ENCODE measurements at places on chromosomes 5 and 9. TPM values are rescaled to one million over a fixed set of nuclear protein-coding genes. Genes with fewer than 3 reads are reported as not detected.

KCTD16 gene
- 4.3 TPM for total RNA-seq

DNA sequence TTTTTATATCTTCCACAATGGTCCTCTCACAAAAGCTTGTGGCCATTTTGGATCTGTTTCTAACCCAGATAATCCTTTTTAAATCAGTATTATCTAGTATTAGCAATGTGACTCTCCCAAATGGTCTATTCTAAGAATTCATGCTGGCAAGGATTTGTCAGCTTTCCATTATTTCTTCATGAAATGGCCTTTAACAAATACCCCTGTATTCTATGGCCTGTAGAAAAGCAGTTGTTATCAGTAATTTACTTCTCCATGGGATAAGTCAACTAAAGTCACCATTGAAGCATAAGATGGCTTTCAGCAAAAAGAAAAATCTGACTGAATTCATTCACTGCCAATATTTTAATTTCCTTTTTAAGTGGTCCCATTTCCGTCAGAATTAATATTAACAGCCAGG lies 346.4 kb upstream of the FAM174A start:
- DNase-seq, result no peak

DNA sequence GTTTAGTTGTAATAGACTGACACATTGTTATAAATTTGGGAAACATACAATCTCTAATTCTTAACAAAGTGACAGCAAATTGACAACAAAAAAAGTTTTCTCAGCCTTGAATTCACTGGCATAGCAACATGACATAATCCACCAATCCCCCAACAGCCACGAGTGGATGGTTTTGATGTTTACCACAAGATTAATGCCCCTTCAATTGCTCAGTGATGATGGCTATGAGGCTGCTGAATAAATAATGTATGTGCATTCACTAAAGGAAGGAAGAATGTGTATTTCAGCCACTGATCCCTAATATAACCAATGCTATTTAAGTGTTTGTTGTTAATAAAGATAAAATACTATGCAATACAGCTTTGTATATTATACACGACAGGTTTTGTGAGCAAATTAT lies 743.6 kb upstream of the DMAC1 start:
- DNase-seq, result no peak

GRCh38 chr5:87393331-87393730 lies 19.4 kb downstream of the CCNH start:
- DNase-seq, result no peak

DNA sequence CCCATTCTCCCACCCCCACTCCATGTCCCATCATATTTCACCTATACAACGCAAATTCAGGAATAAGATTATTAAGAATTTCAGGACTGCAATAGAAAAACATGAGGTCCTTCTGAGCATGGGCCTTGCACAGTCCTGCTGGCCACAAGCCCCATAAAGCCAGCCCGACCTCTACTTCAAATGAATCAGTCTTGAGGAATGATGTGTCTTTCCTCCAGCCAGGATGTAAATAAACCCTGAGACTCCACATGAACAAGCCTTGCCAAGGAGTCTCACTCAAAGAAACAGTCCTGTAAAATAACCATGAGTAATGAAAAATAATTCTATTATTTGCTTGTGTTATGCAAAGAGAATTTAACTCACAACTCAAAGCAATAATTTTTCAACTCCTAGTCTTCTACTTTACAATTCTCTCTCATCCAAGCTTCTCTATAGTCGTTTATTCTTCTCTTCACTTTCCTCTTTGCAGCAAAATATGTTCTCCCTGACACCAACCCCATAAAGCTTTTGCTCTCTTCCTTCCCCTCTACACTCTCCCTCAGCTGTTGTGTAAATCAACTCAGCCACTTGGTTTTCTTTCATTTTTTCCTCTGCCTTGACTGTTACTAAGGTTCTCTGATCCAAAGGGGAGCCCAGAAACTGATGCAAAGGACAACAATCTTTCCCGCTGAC lies 140.1 kb upstream of the MOCS2 start:
- no peak for DNase-seq

- no peak for DNase-seq
Measured at GRCh38 chr5:105581988-105582690, 2019.5 kb upstream of the NUDT12 start.

DNA sequence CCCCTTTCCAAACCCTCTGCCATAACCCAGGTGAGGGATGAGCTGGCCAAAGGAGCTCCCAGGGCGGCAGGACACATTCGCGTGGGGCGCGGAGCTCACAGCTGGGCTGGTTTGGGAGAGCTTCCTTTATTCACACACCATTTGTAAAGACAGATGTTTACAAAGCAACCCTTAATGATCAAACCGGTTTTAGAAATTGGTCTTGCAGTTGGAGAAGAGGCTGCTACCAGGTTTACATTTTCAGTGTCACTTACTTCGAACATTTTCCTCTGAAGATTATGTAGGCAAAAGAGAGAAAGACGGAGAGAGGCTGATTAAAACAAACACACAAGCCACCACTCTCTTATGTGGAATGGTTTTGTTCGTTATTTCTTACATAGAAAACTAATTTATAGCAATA lies 648.7 kb downstream of the IRX1 start:
- DNase-seq, result no peak

DNA sequence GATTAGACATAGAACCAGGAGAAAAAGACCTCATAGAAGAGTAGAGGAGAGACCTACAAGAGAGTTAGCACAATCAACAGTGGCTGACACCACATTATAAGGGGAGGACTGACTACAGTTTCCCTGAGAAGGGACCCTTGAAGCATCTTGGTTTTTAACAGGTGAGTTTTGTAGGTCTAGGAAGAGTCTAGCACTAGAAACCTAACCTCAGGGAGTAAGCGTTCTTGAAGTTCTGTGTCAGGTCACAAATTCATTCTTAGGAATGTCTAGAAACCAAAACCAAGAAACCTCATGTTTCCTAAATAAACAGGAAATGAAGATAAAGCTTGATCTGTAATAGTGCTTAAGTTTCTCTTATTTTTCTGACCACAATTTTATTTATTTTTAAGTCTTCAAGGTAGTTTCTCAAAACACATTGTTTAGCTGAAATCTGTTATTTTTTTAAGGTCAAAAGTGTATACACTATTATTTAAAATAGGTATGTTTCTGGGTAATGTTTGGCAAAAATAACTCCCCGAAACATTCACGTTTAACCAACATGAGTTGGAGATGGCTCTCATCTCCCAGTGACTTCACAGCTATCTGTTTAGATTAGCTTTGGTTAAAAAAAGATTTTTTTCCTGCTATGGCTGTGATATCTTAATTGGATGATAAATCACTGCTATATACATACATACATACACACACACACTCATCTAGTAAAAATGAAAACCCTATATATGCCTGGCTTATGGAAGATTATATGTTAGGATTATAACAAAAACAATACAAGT lies 37.1 kb downstream of the MAP3K1 start:
- no peak for DNase-seq

DNA sequence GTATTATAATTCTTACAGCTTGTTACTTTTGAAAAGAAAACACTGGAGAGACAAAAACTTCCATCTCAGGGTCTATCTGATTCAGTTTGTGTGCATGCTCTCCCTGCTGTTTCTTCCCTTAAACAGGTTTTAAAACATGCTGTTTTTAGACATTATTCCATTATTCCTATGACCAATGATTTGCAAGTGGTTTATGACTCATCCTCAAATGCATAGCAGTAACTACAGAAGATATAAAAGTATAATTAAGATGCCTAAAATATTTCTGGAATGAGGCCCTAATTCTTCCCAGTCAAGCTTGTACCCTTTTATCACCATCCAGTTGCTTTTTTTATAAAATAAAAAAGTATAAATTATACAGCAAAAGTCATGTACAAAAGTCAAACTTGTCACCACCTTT lies 3.7 kb downstream of the DTWD2 start:
- no peak for DNase-seq

GRCh38 chr5:36889264-36889663 lies 12.7 kb downstream of the NIPBL start:
- no peak for DNase-seq

DNA sequence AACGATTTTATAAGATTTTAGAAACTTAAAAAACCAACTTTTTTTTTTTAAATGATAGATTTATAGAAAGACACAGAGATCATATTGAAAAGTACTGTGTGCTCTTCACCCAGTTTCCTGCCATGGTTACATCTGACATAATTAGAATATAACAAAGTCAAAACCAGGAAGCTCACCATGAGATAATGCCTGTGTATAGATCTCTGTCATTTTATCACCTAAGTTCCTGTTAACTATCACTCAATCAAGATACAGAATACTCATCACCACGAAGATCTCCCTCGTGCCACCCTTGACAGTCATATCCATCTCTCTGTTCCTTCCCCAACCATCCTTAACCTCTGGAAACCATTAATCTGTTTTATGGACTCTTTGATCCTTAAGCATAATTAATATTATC lies 39.1 kb downstream of the POC5 start:
- DNase-seq, result no peak

ZBTB43 gene
- total RNA-seq, result 7.6 TPM

DNA sequence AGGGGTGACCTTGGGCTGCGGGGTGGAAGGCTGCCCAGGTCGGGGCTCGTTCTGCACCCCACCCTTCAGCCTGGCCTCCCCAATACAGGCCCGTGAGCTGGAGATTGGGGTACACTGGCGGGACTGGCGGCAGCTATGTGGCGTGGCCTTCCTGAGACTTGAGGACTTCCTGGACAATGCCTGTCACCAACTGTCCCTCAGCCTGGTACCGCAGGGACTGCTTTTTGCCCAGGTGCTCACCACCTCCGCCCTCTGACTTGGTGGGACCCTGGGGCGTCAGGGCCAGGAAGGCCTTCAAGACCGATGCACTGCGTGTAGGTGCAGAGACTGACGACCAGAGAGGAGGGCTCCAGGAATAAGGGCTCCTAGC lies 10.5 kb downstream of the ZDHHC12 start:
- no peak for DNase-seq

DNA sequence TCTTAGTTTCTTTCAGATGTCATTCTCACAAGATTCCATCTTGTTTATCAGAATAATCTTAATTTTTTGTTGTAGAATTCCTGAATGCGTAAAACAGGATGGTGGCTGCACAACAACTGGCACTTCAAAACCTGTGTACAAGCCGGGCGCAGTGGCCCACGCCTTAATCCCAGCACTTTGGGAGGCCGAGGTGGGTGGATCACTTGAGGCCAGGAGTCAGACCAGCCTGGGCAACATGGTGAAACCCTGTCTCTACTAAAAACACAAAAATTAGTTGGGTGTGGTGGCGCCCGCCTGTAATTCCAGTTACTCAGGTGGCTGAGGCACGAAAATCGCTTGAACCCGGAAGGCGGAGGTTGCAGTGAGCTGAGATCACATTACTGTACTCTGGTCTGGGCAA lies 10.5 kb upstream of the CCNB1 start:
- no peak for DNase-seq

CCNJL gene
- total RNA-seq, result 0.26 TPM

GRCh38 chr9:96619491-96620180 lies at the start of gene CDC14B:
TSS of gene CDC14B (minus strand) at chr9:96619843. CDS start at chr9:96619378, 465 bp downstream.
- DNase-seq, result peak; percentile 96

ADCY2 gene
- 0.52 TPM for total RNA-seq

GRCh38 chr5:111699976-111700375 lies 57.0 kb downstream of the NREP start:
- DNase-seq, result peak; percentile 64

ADAMTS19 gene
- 0.26 TPM for total RNA-seq

DNA sequence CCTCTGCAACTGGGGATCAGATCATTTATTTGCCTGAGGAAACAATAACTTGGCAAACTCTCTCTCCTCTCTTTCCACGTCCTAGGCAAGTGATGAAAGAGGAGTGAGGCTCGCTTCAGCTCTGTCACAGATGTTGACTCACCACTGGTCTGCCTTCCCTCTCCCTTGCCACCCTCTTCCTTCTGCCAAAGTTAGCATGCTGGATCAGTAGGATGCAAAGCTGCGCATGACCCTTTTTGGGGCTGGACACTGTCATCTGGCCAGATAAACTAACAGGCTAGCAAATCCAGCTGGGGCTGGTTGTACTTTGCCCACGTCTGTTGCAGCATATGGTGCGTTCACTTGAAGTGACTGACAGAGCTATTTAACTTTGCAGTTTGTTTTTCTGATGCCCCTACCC lies 36.2 kb upstream of the SMARCA2 start:
- DNase-seq, result peak; percentile 58

DNA sequence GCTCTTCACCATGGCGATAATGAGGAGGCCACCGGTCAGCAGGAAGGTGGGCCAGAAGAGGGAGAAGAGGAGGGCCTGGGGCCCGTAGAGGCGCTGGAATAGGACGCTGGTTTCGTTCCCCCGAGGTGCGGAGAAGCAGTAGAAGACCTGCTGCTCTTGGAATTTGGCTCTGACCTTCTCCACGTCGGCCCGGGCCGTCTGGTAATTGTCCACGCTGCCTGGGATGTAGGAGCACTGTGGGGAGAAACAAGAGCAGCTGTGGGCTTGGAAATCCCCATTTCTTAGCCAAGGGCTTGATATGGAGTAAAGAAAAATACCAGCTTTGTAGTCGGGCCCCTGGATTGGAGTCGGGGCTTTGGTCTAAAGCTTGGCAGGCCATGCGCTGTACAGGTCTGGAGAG lies 10.4 kb downstream of the KCNMB1 start:
- no peak for DNase-seq

DNA sequence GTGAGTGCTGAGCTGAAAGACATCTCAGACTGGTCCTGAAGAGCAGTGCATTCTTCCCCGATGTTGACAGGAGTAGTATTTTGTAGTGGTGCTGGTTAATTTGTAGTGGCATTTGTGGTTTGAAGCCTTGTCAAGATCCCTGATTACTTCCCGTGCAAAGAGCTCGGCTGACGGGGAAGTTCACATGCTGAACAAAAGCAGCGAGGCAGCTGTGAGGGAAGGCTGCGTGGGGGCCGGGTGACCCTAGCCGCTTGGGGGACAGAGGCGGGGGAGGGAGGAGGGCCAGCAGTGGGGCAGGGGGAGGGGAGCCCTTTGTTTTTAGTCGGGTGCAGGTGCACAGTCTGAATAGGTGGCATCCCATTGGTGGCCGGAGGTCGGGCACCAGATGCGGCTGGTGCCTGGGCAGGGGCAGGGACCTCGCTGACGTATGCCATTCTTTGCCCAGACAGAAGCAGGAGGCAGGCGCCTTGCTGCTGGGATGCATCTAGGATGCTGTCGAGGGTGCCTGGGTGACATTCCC lies 64.7 kb downstream of the CRB2 start:
- DNase-seq, result no peak

GRCh38 chr9:98977246-98977714 lies 33.6 kb downstream of the COL15A1 start:
- peak; percentile 84 for DNase-seq

All from body of pancreas (tissue), 4 donors.